Renal cortical epithelial cell (primary cell): ENCODE measurements at places on chromosomes 5 and 9.

DNA sequence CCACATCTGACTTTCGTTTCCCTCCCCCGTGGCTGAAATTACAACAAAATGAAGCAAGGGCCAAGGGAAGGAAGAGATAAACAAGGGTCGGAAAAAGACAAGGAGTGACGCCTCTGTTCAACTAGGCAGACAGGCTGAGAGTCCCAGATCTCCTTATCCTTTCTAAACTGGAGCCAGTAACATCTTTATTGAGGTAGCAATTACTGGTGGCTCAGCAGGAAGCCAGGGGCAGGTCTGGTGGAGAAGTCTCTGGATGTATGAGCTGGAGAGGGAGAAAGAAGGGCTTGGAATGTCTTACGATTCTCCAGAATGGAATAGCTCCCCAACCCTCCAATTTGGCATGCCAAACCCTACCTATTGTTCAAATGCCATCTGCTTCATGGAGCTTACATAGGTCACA lies 190.8 kb upstream of the BRINP1 start:
- no peak for DNase-seq

GRCh38 chr5:15222156-15222555 lies 277.8 kb upstream of the FBXL7 start:
- DNase-seq = no peak

DNA sequence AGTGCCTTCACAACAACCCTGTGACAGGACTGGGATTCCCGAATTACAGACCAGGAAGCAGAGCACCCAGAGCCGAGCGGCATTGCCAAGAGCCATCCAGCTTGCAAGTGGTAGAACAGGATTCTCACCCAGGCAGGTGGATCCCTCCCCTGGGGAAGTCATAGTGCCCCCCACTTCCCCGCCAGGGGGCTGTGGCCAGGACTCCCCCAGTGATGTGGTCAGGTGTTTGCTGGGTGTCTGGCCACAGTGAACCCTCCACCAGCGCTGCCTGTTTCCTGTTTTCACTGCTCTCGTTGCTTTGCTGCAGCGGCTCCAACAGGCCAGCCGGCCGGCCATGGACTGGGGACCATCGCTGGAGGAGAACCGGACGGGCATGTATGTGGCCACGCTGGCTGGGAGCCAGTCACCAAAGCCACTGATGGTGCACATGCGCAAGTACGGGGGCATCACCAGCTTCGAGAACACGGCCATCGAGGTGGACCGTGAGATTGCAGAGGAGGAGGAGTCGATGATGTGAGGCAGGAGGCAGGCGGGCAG lies 19.3 kb downstream of the SLC6A7 start:
- DNase-seq = no peak

- DNase-seq = peak; percentile 57
Measured at GRCh38 chr9:87766697-87767096, 40.8 kb downstream of the CTSL start.

GRCh38 chr9:90801973-90802322 lies 329 bp downstream of the SYK start:
- no peak for DNase-seq

DNA sequence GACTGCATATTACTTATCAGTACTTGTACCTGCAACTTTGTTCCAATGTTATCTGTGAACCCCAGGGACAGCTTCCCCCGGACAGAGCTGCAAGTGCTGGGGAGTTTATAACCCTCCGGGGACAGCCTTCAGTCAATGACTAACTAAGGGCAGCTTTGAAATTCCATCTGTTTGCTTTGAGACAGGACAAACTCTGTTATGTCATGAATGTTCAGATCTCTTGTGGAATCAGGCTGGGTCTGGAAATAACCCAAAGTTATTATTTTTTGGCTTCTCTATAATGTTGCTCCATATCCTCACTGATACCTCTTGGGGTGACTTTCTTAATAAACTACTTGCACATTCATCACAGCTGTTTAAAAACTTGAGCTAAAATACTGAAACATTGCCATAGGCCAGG lies 617.5 kb upstream of the TLE4 start:
- DNase-seq = peak; percentile 6

- no peak for DNase-seq
Measured at GRCh38 chr5:181215997-181216989, 6.8 kb upstream of the TRIM41 start.

DNA sequence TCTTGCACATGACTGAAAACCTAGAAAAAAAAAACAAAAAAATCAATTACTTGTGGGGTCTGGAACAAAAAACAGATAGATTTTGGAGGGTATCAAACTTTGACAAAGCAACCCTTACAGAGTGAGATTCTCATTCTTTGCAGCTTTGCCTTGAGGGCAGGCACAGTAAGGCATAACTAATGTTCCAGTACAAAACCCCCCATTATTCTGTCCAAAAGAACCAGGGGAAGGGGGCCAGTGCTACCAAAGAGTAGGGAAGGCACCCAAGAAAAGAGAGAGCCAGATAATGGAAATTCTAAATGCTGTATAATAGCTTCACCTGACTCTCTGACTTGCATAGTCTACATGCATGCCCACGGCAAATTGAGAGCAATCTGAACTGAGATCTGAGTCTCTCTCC lies 12.9 kb downstream of the POLK start:
- DNase-seq = no peak

DNA sequence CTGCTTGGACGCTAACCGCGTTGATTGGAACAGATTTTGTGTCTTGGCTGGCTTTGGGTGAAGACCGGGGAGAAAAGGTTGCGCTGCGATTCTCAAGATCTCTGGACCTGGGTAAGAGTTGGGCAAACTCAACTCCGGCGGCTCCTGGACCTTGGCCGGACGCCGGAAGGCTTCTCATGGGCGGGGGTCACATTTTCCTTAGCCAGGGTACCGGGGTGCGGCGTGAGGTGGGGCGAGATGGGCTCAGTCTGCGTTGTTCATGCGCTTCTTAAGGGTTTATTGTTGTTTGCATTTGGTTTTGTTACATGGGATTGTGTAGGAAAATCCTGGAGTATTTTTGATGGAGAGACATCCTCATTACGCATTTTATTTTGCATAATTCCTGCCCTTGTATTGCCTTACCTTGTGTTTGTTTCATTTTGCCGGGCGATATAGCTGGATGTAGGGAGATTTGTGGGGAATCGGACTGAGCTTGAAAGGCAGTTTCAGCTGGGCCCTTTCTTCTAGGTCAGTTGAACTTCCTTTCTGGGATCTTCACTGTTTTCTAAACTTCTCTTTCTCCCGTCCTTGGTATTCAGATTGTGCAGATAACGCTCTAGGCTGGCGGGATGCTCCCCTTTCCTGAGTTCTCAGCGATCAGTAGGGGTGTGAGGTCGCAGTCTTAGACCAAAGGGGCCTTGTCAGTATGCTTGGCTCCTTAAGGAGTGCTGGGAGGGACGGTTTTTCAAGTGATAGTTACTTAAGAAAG lies 524 bp downstream of the MEGF10 start:
- no peak for DNase-seq

DNA sequence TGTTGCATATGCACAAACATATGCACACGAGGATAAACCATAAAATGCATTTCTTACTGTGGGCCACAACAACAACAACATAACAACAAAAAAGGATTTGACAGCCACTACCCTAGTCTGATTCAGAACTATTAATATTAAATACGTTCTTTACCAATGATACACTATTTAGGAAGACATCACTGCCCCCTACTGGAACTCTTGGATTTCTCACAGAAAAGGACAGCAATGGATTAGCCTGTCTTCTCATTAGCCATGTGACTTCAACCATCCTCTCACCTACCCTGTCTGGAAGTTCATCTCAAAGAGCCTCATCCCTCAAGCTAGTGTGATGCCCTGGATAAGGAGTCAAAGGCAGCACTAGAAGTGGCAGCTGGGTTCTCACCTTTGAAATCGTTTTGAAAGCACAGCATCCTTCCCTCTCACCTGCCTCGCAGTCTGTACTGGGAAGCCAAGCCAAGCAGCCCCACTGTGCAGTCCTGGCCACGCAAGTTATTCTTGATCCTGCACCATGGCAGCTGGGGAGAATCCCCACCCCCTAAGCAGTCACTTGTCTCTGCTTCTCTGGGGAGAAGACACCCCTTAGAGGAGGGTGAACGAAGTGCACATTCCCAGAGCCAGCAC lies 64.6 kb downstream of the SH3TC2 start:
- DNase-seq = peak; percentile 70

- DNase-seq = no peak
Measured at GRCh38 chr9:37827483-37828165, 27.0 kb downstream of the DCAF10 start.

DNA sequence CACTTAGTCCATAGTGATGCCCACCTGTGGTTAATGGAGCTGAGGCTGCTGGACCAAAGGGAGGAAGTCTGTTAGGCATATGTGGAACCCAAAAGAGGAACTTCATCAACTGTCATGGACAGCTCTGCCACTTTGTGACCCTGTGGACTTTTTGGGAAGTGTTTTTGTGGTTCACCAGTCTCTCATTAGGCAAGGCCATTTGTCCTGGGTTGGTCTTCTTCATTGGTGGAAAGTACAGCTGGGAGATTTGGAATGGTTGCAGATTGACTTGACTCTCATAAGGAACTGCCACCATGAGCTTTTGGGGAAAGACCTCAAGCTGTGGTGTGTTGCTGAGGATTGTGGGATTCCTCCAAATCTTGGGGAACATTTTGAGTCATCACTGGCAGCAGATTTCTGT lies 31.9 kb upstream of the IL12B start:
- no peak for DNase-seq

DNA sequence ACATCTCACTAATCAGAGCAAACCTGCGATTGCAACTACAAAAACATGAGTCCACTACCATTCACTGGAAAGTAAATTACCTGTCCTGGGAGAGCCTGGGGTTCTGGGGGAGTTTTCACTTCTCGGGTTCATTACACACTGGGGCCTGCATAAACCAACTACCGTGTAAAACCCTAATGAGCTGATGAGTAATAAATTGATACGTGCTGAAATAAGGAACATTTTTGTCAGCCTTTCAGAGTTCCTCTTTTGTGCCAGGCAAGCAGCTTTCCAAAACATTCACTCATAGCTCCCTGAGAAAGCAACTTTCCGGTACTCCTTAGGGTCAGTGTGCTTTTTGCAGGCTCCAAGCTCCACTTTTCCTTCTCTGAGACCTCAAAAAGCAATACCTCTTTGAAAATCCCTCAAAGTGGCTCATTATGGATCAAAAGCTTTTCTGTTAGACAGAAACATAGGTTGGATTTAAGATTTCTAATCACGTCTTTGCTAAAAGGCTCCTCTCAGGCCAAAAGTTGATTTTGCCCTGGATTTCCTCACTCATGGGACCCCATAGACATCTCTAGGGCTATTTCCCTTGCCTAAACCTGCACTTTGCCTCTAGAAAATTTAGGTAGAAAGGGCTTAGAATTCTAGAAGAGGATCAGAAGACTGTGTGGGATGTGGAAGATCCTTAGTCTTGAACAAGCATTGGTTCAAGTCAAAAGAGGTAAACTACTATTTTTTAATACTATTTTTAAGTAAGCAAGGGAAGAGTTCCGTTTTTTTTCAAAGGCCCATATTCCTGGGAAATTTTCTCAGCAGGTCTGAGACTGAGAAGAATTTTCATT lies 74.8 kb downstream of the ST8SIA4 start:
- peak; percentile 71 for DNase-seq

GRCh38 chr9:137446851-137447471 lies 5.8 kb upstream of the ENTPD8 start:
- no peak for DNase-seq

DNA sequence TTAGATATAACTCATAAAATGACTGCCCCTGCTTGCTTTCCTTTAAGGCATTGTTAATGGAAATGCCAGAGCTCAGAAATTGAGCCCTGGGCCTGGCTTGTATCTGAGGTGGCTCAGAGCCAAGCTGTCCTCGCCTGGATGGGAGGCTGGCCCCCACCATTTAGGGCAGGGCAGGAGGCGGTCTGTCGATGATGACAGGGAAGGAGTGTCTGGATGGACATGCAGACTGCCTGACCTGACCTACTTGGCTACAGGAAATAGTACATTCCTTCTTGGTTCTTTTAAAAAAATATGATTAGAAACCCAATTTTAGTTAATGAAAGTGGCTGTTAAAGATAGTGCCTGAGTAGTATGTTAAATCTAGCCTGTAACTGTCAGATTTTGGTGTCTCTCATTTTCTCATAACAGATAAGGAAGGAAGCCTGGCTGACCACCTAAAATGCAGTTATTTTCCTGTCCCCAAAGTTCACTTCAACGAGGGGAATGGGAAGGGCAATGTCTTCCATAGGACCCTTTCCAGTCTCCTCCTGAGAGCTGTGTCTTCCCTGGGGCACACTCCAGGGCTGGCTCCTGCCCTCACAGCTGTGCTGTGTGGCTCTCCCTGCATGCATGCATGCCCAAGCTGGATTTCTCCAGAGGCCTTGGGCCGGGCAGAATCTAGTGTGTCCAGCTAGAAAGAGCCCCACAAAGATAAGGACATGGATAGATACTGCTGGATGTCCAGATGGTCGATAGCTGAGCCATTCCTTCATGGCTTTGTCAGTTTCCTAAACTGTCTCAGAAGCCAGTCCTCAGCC lies 42.3 kb downstream of the MACROH2A1 start:
- peak; percentile 7 for DNase-seq

DNA sequence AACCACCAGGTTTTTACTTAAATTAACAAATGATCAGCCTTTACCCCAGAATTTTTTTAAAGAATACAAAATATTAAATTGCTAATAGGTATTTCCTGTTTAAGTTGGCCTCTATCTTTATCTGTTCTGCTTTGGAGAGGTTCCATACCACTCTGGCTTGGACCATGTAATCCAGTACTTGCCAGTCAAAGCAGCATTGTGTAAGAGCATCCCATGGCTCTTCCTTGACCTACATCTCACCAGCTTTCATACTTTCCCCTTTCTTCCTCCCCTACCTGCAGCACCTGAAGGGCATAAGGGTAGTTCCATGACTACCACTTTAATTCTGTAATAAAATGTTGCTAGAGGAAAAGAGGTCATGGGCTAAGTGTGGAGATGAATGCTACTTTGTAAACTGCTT lies 140.8 kb upstream of the MTAP start:
- DNase-seq = no peak

DNA sequence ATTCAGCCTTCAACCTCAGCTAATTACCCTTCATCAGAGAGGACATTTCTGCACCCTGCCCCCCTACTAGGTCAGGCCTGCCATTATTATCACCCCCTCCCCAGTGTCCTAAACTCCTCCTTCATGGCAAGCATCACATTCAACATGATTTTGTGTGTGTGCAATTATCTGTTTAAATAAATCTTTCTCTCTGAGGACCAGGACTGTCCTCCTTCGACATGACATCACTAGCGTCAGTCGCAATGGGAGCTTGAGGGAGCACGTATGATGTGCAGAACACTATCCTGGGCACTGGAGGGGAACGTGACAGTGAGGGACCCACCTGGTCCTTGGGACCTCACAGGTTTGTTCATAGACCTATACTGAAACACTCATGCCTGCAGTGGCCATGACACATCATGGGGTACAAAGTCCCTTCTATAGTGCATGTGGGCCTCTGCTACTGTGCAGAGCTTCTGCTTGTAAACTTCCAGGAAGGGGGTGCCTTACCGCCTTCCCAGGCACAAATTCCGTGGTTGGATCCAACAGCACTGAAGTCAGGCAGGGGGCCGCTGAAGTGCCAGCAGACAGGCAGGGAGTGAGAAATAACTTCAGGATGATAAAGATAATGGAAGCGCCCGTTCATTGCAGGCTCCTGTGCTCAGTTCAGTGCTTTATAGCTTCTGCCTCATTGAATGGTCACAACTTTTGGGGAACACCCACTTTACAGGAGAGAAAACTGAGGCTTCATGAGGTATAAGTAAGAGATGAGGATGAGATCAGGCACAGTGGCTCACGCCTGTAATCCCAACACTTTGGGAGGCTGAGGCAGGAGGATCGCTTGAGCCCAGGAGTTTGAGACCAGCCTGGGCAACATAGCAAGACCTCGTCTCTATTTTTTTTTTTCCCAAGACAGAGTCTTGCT lies 36.0 kb upstream of the STXBP1 start:
- DNase-seq = no peak
